ENCODE measurements at places on chromosomes 2 and 18. TPM values are rescaled to one million over a fixed set of nuclear protein-coding genes. Genes with fewer than 3 reads are reported as not detected.
A peak's percentile ranks its signal among the peaks of the same experiment; 100 is the strongest.

The CYP27C1 gene
- 11.9 TPM for polyA plus RNA-seq

The CAMKMT gene
- 11.1 TPM for polyA plus RNA-seq

The PLA2R1 gene
- 3.8 TPM for polyA plus RNA-seq

The FBXO48 gene
- polyA plus RNA-seq = 2.6 TPM

DNA sequence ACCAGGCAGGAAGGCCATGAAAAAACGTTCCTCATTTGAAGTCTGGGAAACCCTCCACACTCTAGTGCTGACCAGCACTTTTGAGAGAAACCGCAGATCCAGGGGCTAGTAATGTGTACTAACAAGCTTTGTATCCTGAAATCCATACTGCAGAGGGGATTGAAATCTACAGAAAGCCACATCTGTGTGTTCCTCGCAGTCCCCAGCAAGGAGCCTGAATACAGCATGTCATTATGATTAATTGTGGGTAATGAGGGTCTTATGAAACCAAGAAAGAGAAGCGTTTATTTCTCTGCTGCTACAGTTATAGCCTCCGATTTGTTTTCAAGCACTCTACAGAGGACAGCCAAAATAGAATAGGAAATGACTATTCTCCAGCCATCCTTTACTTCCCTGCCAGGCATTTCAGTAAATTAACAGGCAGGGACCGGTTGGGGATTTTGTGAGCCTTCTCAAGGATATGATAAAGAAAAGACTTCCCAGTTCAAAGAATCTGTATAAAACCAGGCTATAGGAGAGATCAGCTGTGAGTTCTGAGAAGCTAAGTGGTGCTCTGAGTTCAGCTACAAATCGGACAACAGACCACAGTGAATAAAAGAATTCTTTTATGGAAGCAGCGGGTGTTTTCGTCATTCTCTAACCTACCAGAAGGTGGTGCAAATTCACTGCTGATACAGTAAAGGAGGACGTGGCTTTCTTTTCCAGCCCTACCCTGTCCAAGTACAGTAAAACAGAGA, 133.4 kb downstream of the INSIG2 start:
- peak; percentile 65 for DNase-seq

DNA sequence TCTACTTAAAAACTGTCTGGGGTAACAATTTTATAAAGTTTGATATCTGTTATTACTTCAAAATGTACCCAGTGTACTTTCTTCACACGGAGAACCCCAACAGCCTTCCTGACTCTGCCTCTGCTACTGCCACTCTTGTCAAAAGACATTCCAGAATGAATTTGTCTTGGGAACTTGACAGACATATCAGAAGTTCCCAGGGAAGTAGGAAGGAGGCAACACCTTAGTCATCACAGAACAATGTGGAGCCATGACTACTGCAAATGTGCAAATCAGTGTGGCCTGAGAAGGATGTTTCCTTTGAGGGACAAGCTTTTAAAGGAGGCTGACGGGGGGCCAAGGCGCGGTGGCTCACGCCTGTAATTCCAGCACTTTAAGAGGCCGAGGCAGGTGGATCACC, 133.8 kb upstream of the RNF152 start:
- no peak for DNase-seq

DNA sequence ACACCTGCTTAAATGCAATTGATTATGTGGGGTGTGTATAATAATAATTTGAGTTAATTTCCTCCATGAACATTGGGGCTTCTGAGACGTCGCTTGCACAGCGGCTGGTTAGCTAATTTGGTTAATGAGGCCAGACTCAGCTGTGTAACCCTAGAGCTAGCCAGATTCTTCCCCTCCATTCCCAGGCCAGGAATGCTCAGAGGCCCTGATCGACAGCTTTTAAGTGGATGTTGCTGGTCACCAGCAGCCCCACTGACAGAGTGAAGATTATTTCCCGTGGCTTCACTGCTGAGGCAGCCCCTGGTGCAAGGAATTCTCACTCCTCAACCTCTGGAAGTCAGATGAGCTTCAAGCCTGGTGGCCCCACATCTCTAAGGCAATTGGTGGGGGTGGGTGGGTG, 12.4 kb upstream of the EPAS1 start:
- DNase-seq = no peak

- DNase-seq = no peak
These were observed 68.3 kb downstream of the TNS1 start for GRCh38 chr2:217934321-217935131.

GRCh38 chr2:238644095-238645081, 203.5 kb upstream of the TWIST2 start:
- no peak for DNase-seq

DNA sequence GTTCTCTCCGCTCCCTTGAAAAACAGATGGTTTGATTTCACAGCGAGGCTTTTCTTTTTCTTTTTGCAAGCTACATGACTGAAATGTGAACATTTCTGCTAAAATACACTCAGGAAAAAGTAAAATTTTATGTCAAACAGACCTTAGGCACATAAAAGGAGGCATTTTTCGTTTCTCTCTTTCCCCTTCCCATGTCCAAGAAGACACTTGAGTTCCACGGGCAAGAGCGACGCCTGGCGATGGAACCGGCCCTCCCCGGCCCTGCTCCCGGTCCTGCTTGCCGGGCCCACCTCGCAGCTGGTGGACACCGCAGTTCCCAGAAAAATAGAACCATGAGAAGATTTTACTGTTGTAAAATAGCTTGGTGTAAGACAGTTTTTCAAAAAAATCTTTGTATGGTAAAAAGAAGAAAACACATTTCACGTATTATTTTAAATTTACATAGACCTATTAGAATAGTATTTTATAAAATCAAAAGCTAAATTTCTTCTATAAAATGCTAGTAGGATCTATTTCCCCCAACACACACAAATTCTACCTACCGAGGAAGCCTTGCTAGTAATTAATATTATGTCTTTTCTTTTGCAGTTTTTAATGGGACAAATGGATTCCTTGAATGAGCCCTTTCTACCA, 2.3 kb upstream of the ALKAL2 start:
- DNase-seq = peak; percentile 73

GRCh38 chr2:142724713-142725349, 152.6 kb upstream of the KYNU start:
- no peak for DNase-seq
